ENCODE measurements at places on chromosomes 16 and 17.

DNA sequence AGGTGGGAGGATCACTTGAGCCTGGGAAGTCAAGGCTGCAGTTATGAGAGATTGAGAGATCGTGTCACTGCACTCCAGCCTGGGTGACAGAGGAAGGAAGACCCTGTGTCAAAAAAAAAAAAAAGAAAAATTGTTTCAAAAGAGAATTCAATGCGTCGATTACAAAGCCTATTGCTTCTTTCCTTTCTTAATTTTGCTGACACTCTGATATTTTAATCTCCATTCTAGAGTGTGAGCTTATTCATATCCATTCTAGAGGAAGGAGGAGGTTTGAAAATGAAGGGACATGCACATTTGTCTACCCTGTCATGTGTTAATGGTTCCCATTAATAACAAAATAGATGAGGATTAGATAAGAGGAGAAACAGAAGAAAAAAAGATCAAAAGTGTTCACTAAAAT, 63.1 kb downstream of the PCTP start:
- no peak for DNase-seq

DNA sequence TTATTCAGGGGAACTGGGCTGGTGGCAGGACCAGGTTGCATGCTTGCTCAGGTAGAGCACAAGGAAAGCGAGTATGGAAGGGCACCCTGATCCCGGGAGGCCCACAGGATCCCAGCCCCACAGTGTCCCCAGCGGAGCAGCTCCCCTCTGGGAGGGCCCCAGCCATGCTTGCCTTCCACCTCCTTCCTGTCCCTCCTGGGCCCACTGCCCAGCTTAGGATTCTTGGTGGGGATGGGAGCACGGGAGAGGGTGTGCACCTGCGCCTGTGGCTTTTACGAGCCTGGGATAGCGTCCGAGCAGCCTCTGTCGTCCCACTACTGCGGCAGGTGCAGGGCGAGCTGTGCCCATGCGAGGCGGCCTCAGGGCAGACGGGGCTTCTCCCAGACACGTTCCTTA, 114.5 kb downstream of the BANP start:
- DNase-seq = no peak

- peak; percentile 36 for DNase-seq
Measured at GRCh38 chr17:77182205-77183172, 41.7 kb downstream of the SEC14L1 start.

GRCh38 chr16:55671206-55671973, 15.6 kb downstream of the SLC6A2 start:
- DNase-seq = no peak

All from GM13977 (cell line).